A549 (cell line): ENCODE measurements at places on chromosomes 11 and 22. TPM values are rescaled to one million over a fixed set of nuclear protein-coding genes. Genes with fewer than 3 reads are reported as not detected.

- DNase-seq = no peak
Measured at GRCh38 chr11:71477641-71478527, 24.9 kb downstream of the NADSYN1 start.

DNA sequence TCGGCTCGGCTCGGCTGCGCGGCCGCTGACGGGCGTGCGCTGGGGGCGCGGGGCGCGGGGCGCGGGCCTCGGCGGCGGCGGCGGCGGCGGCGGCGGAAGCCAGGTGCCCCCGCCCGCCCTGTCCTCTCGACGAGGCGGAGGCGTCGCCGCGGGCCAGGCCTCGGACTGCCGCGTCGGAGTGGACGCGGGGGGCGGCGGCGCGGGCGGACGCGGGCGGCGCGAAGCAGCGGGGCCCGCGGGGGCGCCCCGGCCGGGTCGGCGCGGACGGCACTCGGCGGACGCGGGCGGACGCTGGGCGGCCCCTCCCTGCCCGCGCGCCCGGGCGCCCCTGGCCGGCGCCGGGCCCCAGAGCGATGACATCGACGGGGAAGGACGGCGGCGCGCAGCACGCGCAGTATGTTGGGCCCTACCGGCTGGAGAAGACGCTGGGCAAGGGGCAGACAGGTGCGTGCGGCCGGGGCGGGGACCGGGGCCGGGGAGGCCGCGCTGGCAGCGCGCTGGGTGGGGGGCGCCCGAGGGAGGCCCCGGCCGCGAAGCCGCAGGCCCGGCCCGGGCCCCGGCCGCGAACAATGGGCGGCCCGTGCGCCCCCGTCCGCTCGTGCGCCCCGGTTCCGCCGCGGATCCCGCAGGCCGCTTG, at the start of gene BRSK2:
BRSK2 (plus strand) TSS at position 3 of the 637 bp plus-strand sequence; CDS start at position 354, 351 bp downstream.
- no peak for DNase-seq

DNA sequence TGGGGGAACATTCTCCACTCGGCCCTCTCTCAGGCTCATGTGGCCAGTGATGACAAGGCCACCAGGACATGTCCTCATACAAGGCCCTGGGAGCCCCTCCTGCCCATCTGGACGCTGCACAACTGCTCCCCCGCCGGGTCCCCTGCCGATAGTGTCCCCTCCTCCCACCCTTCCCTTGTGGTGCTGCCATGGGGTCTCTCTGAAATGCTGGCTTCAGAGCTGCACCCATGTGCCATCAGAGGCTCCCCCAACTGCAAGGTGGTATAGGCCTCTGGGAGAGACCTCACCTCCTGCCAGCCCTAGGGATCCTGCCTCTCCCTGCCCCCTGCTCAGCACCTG, 113.0 kb downstream of the KCNQ1OT1 start:
- DNase-seq = no peak

DNA sequence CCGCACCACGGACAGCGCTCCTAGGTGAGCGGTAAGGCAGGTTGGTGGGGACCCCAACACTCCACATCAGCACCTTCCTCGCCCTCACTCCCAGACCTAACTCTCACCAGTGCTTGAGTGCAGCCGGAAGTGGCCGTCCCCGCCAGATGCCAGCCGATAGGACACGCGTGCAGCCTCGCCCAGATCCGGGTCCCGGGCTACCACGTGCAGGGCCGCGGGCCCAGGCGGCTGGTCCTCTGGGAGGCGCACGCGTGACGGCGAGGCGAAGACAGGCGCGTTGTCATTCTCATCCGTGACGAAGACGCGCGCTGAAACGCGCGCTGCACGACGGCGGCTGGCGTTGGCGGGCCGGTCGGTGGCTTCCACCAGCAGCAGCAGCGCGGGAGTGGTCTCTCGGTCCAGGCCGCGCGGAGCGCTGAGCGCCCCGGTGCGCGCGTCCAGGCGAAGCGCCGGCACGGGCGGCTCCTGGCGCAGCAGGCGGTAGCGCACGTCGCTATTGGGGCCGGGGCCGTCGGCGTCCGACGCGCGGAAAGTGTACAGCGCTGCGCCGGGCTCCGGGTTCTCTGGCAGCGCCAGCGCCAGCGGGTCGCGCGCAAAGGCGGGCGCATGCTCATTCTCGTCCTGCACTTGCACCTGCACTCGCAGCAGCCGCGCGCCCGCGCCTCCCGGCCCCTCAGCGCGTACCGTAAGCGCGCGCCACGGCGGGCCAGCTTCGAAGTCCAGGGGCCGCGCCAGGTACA, 10.8 kb upstream of the TPP1 start:
- no peak for DNase-seq

GRCh38 chr22:46084376-46084775, 66.0 kb upstream of the PPARA start:
- no peak for DNase-seq

DNA sequence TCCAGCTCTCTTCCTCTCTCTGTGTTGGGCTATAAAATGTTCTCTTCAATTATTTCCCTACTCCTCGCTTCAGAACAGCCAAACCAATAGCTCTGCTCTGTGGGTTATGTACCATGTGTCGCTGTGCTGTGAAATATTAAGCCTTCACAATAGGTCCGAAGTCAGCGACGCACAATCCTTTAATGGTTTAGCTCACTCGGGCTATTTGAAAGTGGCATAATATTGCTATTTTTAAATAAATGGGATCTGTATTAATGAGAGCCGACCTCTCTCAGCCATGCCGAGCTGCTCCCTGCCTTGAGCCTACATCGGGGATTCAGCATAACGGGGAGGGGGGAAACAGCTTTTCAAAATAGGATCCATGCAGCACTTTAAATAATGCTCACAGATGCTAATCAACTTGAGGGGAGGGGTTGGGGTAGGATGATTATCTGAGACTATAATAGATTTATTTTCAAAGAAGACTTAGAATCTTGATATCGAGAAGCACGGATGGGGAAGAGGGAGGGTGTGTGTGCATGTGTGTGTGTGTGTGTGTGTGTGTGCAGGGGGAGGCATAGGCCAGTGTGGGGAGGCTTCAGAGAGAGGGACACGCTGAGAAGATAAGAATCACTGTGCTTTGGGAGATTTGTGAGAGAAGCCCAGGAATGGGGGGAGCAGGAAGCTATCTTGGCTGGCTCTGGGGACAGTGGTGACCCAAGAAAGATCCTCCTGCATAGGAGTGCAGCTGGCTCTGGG, 271.5 kb downstream of the NXPE2 start:
- DNase-seq = no peak

DNA sequence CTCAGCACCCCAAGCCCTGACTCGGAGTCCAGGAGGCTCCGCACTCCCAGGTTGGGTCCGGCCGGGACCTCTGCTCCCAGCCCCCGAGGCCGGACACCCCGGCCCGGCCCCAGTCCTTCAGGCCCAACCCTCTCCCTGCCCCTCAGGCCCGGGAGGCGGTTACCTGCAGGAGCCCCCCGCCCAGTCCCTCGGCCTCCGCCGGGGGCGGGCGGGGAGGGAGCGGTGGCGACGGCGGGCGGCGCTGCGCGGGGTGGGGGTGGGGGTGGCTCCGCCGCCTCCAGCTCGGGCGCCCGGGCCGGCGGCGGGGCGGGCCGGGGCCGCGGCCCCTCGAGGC, 310 bp downstream of the TCF20 start:
- peak; percentile 22 for DNase-seq

Gene MEI1
- not detected in 3 replicates for polyA plus RNA-seq

Gene CTR9
- 30.6 to 35.3 TPM (median 35.0 TPM) in 3 replicates for polyA plus RNA-seq

Gene SGSM1
- 0.17 to 0.50 TPM (median 0.47 TPM) in 3 replicates for polyA plus RNA-seq

Gene KRTAP5-1
- not detected in 3 replicates for polyA plus RNA-seq
